Cardiac ventricle fibroblast (primary cell): ENCODE measurements at places on chromosomes 16 and 17. TPM values are rescaled to one million over a fixed set of nuclear protein-coding genes. Genes with fewer than 3 reads are reported as not detected.

Gene RAB11FIP4
- total RNA-seq: 0.34 and 0.75 TPM in 2 replicates

Gene CMTM1
- total RNA-seq: 0.25 and 1.2 TPM in 2 replicates

Gene ZNF594
- 2.3 and 4.3 TPM in 2 replicates for total RNA-seq

Gene TAC4
- total RNA-seq: not detected in 2 replicates

Gene EVPLL
- not detected in 2 replicates for total RNA-seq

Gene SYT17
- total RNA-seq: 0.12 and 0.59 TPM in 2 replicates

Gene PIRT
- total RNA-seq: not detected in 2 replicates

Gene EMC6
- total RNA-seq: 4.7 and 8.5 TPM in 2 replicates

Gene CAMKK1
- 3.3 and 3.5 TPM in 2 replicates for total RNA-seq

Gene SLC9A5
- total RNA-seq: 0.05 and 0.56 TPM in 2 replicates

Gene GNAO1
- total RNA-seq: not detected in 2 replicates

Gene RND2
- total RNA-seq: 0.19 and 0.20 TPM in 2 replicates

Gene GDPD3
- 0.64 and 1.00 TPM in 2 replicates for total RNA-seq

Gene KRT20
- not detected in 2 replicates for total RNA-seq

Gene FOXN1
- not detected in 2 replicates for total RNA-seq

Gene TSPOAP1
- total RNA-seq: 0.05 and 0.12 TPM in 2 replicates

Gene SOST
- total RNA-seq: not detected in 2 replicates

Gene PLA2G10
- not detected in 2 replicates for total RNA-seq

Gene RPRML
- total RNA-seq: not detected in 2 replicates

Gene GLIS2
- total RNA-seq: 8.0 and 9.4 TPM in 2 replicates

Gene SPIRE2
- total RNA-seq: 2.3 and 4.4 TPM in 2 replicates

Gene ADCY7
- total RNA-seq: 16.3 and 34.6 TPM in 2 replicates

Gene CD300H
- total RNA-seq: not detected in 2 replicates
